ENCODE measurements at places on chromosomes 2 and 18.

GRCh38 chr2:67646714-67647333 lies 249.7 kb downstream of the ETAA1 start:
- no peak for DNase-seq

DNA sequence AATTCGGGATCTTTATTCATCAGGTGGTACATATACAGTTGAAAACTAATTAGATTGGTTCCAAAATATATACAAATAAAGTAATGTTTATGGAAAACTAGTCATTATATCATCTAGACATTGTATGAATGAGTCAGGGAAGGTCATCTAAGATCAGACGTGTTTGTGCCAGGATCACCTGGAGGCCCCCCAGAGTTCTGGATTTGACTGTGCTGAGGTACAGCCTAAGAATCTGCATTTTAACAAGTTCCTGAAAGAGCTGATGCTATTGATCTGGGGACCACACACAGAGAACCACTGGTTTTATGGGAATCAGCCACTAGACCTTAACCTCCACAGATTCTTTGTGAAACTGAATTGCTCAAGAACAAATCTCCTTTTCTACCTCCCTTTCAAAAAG lies 43.2 kb downstream of the PARD6G start:
- no peak for DNase-seq

DNA sequence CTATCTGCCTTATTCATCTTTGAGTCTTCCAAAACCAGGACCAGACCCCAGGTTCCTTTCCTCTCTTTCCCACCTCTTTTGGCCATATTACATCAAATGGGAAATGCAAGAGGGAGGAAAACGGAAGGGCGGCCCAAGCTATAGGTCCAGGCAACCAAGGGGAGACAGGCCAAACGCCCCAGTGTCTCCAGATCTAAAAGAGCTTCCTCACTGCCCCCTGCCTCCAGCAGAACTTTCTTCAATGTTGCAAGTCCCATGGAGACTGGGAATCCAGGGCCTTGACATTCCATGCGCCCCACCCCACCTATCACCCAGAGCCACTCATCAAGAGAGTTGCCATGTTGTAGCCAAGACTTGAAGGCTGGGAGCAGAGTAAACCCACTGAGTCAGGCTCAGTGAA lies 15.4 kb downstream of the TNS1 start:
- no peak for DNase-seq

DNA sequence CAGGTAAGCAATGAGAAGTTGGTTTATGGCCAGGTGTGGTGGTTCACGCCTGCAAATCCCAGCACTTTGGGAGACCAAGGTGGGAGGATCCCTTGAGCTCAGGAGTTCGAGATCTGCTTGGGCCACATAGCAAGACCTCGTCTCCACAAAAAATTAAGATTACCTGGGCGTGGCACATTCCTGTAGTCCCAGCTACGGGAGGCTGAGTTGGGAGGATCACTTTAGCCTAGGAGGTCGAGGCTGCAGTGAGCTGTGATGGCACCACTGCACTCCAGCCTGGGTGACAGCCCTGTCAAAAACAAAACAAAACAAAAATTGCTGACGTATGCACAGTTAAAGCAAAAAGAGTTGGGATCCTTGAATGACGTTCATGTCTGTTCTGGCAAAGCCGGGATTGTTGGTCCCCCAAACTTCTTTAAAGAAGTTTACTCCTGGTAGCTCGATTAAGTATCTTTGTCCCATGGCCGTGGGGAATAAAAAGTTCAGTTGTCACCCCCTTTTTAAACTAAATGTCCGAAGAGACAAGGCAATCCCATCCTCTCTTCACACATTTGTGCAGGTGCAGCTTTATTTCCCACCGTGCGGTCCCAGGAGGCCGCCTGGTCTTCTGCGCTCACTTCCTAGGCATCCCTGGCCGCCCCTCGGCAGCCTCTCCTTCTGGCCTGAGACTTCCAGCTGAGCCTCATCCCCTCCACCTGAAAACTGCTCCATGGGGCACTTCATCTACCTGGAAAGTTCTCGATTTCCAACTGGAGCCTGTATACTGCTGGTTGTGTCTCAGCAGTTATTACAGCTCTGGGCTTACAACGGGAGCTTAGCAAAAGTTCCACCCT lies 762 bp upstream of the SPOPL start:
- no peak for DNase-seq

GRCh38 chr2:217459680-217460405 lies 543.0 kb downstream of the TNS1 start:
- DNase-seq: no peak

DNA sequence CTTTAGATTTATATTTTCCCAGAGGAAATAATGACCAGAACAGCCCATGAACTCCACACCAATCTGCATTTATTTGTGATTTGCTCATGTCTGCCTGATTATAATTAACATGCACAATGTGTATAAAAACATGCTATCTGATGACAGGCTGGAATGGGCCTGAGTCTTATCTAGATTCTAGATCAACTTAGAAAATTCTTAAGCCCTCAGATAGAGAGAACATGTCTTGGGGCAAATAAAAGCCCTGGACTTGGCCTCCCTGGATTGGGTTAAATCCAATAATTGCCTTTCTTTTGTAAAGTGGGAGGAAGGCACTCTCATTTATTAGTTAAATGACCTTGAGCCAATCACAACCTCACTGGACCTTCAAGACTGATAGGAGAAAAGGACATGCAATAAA lies 61.8 kb downstream of the EVA1A start:
- DNase-seq: no peak

- no peak for DNase-seq
These were observed 5.6 kb downstream of the BCL11A start for GRCh38 chr2:60547841-60548240.

DNA sequence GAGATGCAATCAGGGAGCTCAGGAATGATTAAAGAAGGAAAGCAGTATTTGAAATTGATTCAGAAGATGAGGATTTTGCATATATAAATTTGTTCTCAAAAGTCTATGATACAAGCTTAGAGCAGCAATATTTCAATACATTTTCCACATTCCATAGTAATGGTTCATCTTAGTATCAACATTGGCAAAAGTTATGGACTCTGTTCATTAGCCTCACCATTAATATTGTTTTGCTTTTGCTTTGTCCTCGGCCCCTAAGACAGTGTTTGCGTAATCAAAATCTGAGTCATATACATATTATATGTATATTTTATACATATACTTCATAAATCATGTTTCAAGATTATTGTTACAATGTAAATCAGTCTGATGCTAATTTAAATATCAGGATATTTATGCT lies 176.6 kb downstream of the CNTNAP5 start:
- no peak for DNase-seq

GRCh38 chr2:197075754-197076337 lies 149.3 kb upstream of the PGAP1 start:
- DNase-seq: no peak

DNA sequence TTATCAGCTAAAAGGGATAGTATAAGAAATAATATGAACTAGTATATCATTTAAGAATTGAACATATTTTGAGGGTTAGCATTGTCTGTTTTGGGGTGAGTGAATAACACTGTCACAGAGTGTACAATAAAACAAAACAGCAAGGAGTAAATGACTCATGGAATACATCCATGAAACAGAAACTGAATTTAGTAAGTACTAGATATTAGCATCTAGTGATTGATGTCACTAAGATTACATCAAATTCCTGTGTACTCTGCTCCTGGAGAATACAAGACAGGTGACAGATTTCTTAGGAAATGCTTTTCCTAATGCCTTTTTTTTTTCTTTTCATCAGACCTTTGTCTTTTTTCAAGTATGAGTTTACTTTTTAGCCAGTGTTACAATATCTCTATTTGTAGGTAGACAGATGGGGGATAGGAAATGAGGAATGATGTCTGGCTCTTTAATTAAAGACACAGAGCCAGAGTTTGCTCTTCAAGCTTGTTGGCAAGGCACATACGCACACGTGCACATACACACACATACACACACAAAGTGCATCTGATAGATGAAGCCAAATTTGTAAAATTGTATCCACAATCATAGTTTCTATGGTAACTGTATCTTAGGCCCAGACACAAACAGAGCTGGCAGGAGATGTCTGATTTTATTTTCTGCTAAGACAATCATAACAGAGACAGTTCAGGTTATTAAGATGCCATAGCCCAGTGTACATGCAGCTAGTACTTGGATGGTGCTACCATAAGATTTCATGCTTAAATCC lies 138.2 kb upstream of the NRP2 start:
- no peak for DNase-seq

DNA sequence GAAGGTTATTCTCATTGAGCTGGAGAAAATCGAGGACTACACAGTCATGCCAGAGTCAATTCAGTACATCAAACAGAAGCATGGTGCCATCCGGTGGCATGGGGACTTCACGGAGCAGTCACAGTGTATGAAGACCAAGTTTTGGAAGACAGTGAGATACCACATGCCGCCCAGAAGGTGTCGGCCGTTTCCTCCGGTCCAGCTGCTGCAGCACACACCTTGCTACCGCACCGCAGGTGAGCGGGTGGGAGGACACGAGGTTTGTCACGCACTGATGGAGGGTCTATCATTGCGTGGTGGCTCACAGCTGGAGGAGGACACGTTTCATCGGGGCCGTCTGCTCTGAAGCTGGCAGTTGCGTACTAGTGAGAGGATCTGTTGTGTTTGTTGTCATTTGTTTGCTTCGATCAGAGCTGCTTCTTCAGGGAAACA lies 48.2 kb downstream of the IL1RL2 start:
- no peak for DNase-seq

DNA sequence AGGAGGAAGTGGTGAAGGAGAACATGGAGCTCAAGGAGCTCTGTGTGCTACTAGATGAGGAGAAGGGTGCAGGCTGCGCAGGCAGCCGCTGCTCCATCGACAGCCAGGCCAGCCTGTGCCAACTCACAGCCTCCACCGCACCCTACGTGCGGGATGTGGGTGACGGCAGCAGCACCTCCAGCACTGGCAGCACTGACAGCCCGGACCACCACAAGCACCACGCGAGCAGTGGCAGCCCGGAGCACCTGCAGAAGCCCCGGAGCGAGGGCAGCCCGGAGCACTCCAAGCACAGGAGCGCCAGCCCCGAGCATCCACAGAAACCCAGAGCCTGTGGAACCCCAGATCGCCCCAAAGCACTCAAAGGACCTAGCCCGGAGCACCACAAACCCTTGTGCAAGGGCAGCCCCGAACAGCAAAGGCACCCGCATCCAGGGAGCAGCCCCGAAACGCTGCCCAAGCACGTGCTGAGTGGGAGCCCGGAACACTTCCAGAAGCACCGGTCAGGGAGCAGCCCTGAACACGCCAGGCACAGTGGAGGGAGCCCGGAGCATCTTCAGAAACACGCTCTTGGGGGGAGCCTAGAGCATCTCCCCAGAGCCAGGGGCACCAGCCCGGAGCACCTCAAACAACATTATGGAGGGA lies 9.0 kb downstream of the CCDC85A start:
- no peak for DNase-seq

GRCh38 chr2:177147834-177148445 lies 64.7 kb upstream of the HNRNPA3 start:
- no peak for DNase-seq

DNA sequence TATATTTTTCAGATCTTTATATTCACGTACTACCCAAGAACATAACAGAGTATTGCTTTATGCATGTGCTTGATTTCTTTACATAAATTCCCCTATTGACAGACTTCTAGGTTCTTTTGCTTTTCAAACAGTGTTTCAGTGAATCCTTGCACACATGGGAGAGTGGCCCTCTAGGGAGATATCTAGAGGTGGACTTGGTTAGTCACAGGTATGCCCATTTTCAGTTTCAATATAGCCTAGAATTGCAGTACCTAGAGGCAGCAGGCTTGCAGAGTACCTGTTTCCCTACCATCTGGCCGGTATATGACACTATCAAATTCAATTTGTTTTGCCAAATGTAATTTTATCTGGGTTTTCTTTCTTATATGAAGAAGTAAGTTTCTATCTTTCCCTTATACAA lies 36.8 kb downstream of the EML6 start:
- no peak for DNase-seq
